Liver (tissue), 10 donors: ENCODE measurements at places on chromosomes 1 and 21. TPM values are rescaled to one million over a fixed set of nuclear protein-coding genes. Genes with fewer than 3 reads are reported as not detected.

DNA sequence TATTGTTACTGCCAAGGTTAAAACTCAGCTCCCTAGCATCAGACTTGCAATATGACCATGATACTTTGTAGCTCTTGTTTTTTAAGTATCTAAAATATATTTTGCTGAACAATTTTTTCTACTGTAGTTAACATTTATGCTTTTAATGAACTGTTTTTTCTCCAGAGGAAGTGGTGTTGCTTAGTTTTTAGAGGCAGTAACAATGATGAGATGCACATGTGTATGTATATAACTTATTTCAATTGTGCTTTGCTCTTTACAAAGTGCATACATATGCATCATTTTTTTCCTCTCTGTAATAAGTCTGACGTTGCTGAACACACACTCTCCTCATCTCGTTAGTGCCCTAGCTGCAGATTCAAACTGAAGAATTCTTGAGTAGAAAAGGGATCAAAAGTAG lies 418.8 kb downstream of the ZP4 start:
- H3K27ac ChIP-seq: no peak overlapping the region
- H3K36me3 ChIP-seq: no peaks in the 10 kb centered on the region
- H3K27me3 ChIP-seq: no peaks in the 10 kb centered on the region
- no peak for DNase-seq
- H3K4me1 ChIP-seq: no peaks in the 10 kb centered on the region

RGS8 gene
- not detected for polyA plus RNA-seq

DNA sequence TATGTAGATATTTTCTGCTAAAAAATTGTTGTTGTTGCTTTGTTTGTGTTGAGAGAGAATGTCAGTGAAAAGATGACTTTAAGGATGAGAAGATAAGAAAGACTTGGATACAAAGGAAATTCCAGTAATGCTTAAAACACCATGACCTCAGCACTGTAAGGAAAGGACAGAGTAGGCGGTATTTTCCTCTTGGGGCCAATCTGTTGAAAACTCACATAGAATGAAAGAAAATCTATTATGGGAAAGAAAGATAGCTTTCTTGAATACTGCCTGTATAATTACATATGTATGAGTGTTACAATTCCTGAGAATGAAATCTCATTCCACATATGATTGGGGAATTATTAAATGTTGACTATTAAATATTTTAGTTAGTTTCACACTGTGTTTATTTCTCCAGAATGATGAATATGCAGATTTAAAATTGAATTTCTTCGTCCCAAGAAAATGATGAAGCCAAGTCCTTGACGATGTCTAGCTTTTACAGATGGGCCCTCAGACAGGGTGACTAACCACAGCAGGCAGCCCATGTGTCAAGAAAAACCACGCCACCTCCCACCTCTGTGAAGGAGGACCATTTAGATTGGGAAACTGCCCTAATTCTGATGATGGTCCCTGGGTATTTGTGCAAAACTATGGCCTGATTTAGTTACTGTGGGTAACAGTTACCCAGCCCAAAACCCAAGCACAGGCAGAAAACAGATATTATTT lies 49.7 kb upstream of the LMO4 start:
- H3K4me3 ChIP-seq: no peak overlapping the region
- H3K27ac ChIP-seq: no peak overlapping the region
- no peaks in the 10 kb centered on the region for H3K27me3 ChIP-seq

- H3K27me3 ChIP-seq: no peaks in the 10 kb centered on the region
- no peak for DNase-seq
- no peak overlapping the region for H3K27ac ChIP-seq
- H3K36me3 ChIP-seq: no peaks in the 10 kb centered on the region
- H3K4me3 ChIP-seq: no peak overlapping the region
These were observed 248.7 kb downstream of the TTLL7 start for GRCh38 chr1:83750201-83750600.

CDCP2 gene
- polyA plus RNA-seq: not detected
